ENCODE measurements at places on chromosomes 3 and 15. TPM values are rescaled to one million over a fixed set of nuclear protein-coding genes. Genes with fewer than 3 reads are reported as not detected.

The EFCAB12 gene
- 0.10 TPM for total RNA-seq

The KY gene
- total RNA-seq, result 7.2 TPM

The LRTM1 gene
- 7.4 TPM for total RNA-seq

The ROPN1 gene
- 0.69 TPM for total RNA-seq

The PCSK6 gene
- total RNA-seq, result 20.9 TPM

The LAMB2 gene
- 379 TPM for total RNA-seq

The PPM1L gene
- 12.0 TPM for total RNA-seq
